ENCODE measurements at places on chromosomes 1 and 21.

GRCh38 chr1:166971252-166971651, 4.1 kb downstream of the ILDR2 start:
- DNase-seq = no peak

DNA sequence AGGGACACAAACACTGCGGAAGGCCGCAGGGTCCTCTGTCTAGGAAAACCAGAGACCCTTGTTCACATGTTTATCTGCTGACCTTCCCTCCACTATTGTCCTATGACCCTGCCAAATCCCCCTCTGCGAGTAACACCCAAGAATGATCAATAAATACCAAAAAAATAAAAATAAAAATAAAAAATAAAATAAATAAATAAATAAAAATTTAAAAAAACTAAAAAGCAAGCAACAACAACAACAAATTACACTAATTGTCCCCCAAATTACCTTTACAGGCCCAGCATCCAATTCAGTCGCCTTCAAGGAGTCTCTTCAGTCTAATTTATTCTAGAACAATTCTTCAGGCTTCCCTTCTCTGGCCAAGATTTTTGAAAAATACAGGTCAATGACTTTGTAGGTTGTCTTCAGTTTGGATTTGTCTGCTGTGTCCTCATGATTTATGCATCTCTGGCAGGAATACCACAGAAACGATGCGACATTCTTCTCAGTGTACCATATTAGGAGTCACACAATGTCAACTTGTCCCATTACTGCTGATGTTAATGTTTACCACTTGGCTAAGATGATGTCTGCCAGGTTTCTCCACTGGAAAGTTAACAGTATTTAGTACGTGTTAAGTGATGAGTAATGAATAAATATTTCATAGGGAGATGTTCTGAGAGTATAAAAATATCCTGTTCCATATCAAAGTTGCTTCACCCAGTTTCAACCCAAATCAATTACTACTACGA, 20.3 kb upstream of the BMP8B start:
- DNase-seq = no peak

- DNase-seq = peak; percentile 64
Measured at GRCh38 chr21:36927719-36928117, 38.8 kb downstream of the HLCS start.

DNA sequence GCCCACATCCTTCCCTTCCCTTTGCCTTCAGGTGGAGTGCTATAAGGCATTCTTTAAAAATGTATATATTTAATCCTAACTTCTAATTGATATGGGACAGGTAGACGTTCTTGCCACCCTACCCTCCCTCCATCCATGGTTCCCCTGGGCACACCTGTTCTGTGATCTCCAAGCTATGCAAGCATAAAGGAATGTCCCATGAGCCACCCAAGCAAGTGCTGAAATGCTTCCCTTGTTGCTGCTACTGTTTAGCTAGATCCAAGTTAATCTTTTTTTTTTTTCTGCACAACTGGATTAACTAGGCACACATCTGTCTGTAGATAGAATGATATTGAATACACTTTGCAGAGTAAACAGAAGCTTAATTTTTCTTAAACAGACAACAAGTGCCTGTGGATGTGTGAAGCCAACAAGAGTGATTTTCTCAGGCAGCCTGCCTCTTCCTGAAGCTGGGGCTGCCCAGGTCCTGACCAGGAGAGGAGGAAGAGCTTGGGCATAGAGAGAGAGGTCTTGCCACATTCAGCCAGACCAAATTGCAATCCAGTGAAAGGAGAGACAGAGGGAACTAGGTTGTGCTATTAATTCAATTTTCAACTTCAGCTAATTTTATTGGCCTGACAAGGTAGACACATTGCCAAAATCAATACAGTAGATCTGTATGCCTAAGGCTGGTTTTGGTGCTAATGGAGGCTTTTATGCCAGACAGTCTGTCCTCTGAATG, 28.2 kb upstream of the ATP1B1 start:
- DNase-seq = no peak

DNA sequence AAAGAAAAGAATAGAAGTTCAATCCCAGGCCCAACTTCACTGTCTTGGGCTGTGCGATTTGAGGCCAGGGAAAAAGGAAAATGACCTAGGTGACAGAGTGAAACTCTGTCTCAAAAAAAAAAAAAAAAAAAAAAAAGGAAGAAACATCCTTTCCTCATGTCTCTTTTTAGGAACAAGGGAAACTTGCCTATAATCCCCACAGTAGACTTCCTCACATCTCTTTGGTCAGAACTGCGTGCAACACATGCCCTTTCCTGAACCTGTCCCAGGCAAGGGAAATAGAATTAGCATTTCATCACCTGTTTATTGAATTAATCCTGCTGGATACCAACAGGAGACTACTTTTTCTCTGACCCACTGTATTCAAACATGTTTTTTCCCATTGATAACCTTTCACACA, 2.3 kb downstream of the DCST1 start:
- DNase-seq = no peak

- no peak for DNase-seq
Measured at GRCh38 chr1:93695411-93696005, 13.9 kb upstream of the BCAR3 start.

DNA sequence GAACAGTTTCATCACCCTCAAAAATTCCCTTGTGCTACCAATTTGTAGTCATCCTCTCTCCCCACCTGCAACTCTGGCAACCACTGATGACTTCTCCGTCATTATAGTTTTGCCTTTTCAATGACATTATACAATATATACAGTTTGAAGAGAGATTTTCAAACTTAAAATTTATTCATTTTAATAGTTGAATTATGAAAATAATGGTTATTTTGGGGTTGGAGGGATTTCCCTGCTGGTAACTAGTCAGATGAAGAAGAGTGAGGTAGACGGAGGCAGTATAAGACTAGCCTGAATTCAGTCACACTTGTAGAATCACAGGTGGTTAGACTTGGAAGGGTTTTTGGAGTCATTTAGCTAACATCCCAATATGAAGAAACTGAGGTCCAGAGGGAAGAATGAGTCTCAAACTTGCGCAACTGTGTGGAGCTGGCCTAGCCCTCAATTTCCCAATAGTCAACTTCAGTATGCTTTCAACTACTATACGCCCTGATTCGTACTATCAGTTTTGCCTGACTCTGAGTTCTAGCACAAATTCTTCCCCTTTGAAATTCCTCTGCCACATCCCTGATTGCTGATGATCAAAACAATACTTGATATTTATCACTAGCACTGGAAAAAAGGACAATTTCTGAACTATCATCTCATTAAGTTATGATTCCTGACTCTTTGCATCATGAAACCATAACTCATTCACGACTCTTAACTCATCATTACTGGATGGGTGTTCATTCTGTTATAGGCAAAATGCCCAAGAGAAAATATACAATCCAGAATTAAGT, 54.2 kb downstream of the VANGL2 start:
- DNase-seq = no peak

DNA sequence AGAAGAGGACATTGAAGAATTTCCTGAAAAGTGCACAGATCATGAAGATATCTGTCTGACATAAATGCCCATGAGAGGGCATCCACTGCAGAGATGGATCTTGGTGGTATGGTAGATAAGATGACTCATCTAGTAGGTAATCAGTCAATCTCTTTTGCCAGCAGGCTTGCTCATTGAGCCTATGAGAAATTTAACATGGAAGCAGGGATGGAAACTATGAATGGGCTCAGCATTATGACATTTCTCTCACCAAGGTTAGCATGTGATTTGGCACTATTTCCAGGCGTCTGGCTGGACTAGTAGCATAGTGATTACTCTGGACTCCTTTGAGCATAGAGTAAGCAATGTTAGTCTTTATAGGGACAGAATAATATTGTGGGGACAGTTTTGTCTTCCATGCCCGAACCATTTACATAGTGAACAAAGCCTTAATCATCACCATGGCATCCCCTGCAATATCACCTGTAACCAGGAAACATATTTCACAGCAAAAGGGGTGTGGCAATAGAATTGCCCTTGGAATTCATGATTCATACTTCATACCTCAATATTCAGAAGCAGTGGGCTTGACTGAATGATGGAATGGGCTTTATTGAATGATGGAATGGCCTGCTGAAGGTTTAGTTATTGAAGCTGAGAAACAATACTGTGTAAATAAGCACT, 7.3 kb downstream of the OR2C3 start:
- no peak for DNase-seq

DNA sequence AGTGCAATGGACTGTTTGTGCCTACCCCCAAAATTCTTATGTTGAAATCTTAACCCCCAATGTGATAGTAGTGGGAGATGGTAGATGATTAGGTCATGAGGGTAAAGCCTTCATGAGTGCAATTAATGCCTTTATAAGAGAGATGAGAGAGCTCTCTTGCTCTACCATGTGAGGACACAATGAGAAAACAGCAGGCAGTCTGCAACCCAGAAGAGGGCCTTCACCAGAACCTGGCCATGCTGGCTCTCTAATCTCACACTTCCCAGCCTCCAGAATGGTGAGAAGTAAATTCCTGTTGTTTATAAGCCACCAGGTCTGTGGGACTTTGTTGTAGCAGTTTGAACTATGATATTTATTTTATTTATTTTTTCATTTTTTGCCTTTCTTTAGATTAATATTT, 21.0 kb downstream of the RYR2 start:
- no peak for DNase-seq

- DNase-seq = no peak
Measured at GRCh38 chr1:223755992-223756775, 43.8 kb downstream of the CAPN2 start.

DNA sequence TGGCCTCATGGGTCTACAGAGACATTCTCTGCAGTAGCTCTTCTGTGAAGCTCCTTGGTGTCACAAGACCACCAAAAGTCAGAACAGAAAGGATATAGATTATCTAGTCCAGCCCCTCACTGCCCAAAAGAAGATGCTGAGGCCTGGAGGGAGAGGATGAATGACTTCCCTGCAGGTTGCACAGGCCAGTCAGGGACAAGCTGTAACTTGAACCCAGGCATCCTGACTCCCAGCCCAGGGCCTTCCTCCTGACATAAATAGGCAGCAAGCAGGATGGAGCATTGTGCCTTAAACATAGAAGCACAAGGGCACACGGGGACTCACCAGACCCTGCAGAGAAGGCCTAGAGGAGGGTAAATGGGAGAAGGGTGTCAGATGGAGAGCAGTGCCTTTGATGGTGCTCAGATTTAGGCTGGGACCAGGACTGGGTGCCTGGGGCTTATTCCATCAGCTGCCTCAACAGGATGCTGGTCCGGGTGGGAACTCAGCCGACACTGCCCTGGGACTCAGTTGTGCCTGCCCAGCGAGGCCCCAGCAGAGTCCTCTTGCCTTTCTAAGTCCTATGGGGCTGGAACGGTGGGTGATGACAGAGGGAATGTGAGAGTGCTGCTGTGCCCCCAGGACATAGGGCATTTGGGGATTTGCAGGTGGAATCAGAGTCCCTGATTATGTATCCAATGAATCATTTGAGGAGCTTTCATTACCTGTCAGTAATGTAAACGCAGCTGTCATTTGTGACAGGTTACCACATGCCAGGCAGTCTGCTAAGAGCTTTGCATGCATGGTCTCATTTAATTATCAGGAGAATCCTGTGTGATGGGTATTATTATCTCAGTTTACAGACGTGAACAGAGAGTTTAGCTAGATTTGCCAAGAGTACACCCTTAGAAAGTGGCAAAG, 13.2 kb downstream of the S100A7A start:
- peak; percentile 17 for DNase-seq

DNA sequence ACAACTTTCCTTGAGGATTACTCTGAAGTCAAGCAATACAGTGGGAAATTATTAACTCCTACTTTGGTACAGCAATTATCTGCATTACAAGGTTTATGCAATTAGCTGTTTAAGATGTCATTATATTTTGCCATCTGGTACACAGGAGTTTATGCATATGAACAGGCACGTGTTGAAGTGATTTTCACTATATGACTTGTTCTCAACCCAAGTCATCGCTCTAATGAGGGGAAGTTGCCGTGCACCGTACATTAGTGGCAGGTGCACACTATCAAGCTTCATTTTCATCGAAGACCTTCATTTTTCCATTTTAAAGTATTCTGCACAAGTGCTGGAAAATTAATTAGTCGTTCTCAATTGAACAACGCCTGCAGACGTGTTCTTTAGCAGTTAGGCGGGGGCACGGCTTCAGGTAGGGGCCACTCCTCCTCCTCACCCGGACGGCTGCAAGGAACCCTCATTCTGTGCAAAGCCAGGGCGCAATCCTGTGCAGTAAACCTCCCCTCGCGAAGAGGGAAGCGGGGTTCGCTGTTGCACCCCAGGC, 39.8 kb upstream of the NFIA start:
- DNase-seq = no peak

DNA sequence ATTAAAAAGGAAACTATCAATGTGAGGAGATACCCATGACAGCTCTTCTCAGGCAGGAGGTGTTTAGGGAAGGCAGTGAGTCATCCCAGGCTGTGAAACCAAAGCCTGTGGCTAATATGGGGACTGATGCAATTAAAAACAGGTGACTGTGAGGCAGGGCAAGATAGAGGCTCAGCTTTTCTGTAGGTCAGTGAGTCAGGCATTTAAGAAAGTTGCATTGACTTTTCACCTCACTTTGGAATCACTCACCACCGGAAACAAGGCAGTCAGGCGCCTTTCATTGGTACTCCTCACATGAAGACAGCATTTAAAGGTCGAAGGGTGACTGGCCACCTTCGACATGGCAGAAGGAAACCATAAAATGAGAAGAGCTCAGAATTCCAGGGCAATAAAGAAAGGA, 54.5 kb downstream of the PAPPA2 start:
- no peak for DNase-seq

GRCh38 chr1:153422450-153423068, 6.2 kb downstream of the S100A7A start:
- no peak for DNase-seq

GRCh38 chr1:160605792-160606479, 26.6 kb upstream of the CD84 start:
- DNase-seq = no peak

- no peak for DNase-seq
Measured at GRCh38 chr1:182662121-182662890, 22.1 kb downstream of the RGS8 start.

GRCh38 chr1:150001415-150001814, 9.1 kb downstream of the OTUD7B start:
- DNase-seq = no peak

- DNase-seq = no peak
Measured at GRCh38 chr1:58909914-58910681, 126.3 kb upstream of the JUN start.

GRCh38 chr1:167268347-167268787, 47.7 kb downstream of the POU2F1 start:
- DNase-seq = no peak

DNA sequence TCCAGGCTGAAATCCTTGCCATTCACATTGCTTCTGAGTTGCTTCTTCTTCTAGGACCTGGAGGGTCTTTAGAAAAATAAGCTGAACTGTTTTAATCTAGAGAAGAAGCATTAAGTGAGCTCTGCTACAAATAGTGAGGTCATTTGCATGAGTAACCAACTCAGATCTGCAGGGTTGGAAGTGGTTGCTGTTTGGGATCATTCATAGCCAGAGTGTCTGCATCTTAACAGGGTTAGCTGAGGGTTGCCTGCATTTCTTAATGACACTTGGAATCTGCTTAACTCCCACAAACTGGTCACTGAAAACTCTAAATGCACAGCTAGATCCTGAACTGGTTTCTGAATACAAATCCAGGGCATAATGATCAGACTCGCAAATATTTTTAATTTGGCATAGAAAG, 9.9 kb downstream of the CNIH3 start:
- no peak for DNase-seq
